H54 (cell line): ENCODE measurements at places on chromosomes 1 and 21.
A peak's percentile ranks its signal among the peaks of the same experiment; 100 is the strongest.

DNA sequence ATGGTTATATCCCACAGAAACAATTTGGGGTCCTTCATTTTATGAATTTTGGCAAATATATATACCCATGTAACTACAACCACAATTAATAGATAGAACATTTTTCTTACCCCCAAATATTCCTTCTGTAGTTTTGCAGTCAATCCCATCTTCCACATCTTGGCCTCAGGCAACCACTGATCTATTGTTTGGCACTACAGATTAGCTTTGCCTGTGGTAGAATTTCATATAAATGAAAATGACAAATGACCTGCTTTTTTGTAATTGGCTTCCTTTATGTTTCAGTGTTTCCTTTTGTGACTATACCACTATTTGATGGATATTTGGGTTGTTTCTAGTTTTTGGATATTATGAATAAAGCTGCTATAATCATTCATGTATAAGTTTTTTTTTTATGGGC lies 91.5 kb downstream of the MAST2 start:
- DNase-seq = no peak

DNA sequence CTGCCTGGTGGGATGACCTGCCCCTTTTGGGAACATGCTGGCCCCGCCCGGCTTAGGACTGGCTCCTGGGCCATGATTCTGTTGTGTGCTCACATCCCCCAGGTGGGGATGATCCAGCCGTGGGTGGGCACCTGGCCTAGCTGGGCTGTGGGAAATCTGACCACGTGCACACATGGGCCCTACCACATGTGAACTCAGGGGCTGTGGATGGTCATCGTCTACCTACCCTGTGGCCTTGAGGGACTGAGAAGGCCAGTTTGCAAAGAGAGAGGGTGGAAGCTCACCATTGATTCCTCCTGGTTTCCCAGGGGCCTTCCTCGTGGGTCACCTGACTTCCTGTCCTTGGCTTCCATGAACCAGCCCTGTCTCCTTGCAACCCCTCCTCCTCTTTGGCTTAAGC lies 19.4 kb upstream of the PCP4 start:
- DNase-seq = no peak

GRCh38 chr1:113998361-113998760 lies 19.1 kb downstream of the OLFML3 start:
- DNase-seq = no peak

DNA sequence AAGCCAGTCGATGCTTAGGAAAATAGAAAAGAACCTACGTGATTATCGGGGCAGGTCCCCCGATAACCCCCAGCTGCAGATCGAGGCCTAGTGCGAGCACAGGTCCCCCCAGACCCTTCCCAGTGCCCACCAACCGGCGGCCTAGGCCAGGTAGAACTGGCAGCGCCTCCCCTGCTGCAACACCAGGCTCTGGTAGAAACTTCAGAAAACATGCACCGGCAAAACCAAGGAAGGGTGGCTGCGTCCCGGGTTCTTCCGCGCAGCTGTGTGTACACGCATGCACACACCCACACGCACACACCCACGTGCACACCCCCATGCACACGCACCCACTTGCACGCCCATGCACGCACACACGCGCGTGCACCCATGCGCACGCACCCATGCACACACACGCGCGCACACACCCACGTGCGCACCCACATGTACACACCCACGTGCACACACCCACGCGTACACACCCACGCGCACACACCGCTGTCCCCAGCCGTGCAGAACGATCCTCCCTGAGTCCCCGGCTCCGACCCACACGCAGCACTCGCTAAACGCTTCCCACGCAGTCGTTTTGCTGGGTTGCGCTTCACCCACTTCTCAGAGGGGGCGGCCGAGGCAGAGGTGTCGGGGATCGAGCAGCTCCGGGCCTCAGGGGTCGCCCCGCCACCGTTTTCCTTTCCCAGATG lies 5.2 kb downstream of the TSPEAR start:
- DNase-seq = no peak

DNA sequence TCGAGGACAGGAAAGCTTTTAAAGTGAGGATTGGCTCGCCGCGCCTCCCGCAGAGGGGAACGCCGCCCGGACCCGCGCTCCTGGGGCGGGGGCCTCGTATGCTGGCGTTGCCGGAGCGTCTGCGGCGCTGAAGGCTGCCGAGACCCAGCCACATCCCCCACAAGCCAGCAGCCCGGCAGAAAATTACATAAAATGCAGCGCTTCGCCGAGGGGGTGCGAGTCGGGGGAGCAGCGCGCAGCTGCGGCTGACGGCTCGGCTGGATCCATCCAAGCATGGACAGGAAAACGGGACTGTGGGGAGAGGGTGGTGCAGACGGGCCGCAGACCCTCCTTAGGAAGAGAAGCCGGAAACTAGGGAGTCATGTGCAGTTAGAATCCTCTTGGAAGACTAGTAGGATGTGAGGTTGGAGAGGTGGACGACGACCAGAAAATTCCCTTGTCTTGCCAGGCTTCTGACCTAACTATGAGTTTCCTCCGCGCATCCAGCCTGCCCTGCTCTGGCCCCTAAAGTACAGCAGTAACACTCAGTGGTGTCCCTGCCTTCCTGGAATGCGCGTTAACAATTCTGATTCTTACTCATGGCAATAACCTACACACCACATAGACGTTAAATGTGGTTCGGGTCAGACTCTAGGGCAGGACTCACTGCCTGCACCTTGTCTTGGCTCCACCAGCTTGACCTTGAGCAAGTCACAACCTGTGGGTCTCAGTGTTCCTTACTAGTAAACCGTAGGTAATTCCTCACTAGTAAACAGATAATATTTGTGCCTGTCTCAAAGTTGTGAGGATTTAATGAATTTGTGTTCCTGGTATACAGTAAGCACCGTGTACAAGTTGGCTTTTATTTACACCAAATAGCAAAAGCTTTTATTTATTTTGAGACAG lies 953 bp upstream of the BRWD1 start:
- peak; percentile 54 for DNase-seq

- DNase-seq = peak; percentile 15
These were observed 16.2 kb upstream of the RGS1 start for GRCh38 chr1:192559115-192560006.

- DNase-seq = no peak
These were observed 5.9 kb upstream of the DPH2 start for GRCh38 chr1:43963890-43964289.

- no peak for DNase-seq
These were observed 31.0 kb downstream of the TENT5C start for GRCh38 chr1:117636637-117637425.

- no peak for DNase-seq
These were observed 94.8 kb downstream of the MIS18A start for GRCh38 chr21:32184065-32184464.

DNA sequence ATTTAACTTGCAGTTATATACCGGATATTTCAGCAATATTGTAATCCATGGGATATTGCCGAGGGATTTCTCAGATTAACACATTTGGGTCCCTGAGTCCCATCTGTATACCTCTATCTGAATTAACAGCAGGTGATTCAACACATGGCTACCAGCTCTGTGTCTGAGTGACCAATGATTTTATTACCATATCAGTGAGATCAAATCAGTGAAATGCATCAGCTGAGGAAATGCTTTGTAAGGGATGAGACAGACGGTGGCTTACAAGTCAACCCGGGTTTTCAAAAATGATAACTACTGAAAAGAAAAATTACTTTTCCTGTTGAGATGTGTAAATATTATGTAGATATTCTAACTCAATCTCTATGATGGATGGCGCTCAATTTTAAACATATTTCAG lies 504.1 kb upstream of the PKN2 start:
- DNase-seq = no peak
